ENCODE measurements at places on chromosomes 6 and 20. TPM values are rescaled to one million over a fixed set of nuclear protein-coding genes. Genes with fewer than 3 reads are reported as not detected.

Gene SCRT2
- total RNA-seq: 0.92 TPM

Gene TMEM244
- total RNA-seq: not detected

Gene SRSF6
- total RNA-seq: 58.4 TPM

Gene RAET1G
- not detected for total RNA-seq

Gene TRERF1
- total RNA-seq: 4.8 TPM

Gene GNAS-AS1
- total RNA-seq: 1.2 TPM

Gene DNMT3B
- total RNA-seq: 4.2 TPM

Gene OPRL1
- total RNA-seq: 33.4 TPM

Gene DEFB123
- not detected for total RNA-seq

Gene OOEP
- not detected for total RNA-seq

Gene MCHR2
- 1.6 TPM for total RNA-seq

Gene FOXA2
- total RNA-seq: 0.69 TPM

Gene SLC22A3
- total RNA-seq: 3.9 TPM

Gene FAM83D
- 4.8 TPM for total RNA-seq

Gene ARFGEF3
- total RNA-seq: 47.3 TPM

Gene MEP1A
- total RNA-seq: not detected

Gene TAF8
- total RNA-seq: 9.2 TPM

Gene DCDC2
- 6.7 TPM for total RNA-seq

Gene SLPI
- not detected for total RNA-seq

Gene VSX1
- 0.46 TPM for total RNA-seq

Gene C6orf15
- total RNA-seq: not detected

Gene ADGRB3
- 183 TPM for total RNA-seq

Gene KCNK5
- not detected for total RNA-seq

Gene PREX1
- 36.7 TPM for total RNA-seq

Gene CFB
- 3.2 TPM for total RNA-seq

Gene ENPP1
- total RNA-seq: 3.0 TPM

Gene SIM1
- 9.7 TPM for total RNA-seq

Gene EFCAB8
- not detected for total RNA-seq

Gene FAM162B
- 2.8 TPM for total RNA-seq

Gene NUS1
- 42.0 TPM for total RNA-seq

Gene CALHM6
- 8.5 TPM for total RNA-seq

Gene GSTA3
- total RNA-seq: 0.69 TPM

Gene SIRPD
- not detected for total RNA-seq

Gene UNC5CL
- total RNA-seq: 0.23 TPM

Gene DBNDD2
- 15.9 TPM for total RNA-seq

Gene THEMIS
- total RNA-seq: not detected

Gene BPIFA1
- total RNA-seq: not detected

Gene TNFRSF6B
- 1.6 TPM for total RNA-seq

Gene ZSCAN9
- total RNA-seq: 28.6 TPM

Gene KCNQ5
- total RNA-seq: 5.5 TPM

Gene RIPOR2
- 33.4 TPM for total RNA-seq

Gene THBD
- total RNA-seq: 1.8 TPM

Gene TTBK1
- total RNA-seq: 16.8 TPM

Gene VNN1
- total RNA-seq: not detected

Gene RPS6KA2
- 32.3 TPM for total RNA-seq

Gene MRAP2
- total RNA-seq: 30.4 TPM

Gene SLC17A9
- total RNA-seq: 0.23 TPM

Gene EPB41L2
- total RNA-seq: 67.8 TPM

Gene SHLD1
- total RNA-seq: 6.9 TPM

Gene EMILIN3
- 3.5 TPM for total RNA-seq

Gene HRH3
- total RNA-seq: 2.3 TPM

Gene FAM217A
- not detected for total RNA-seq

Gene APMAP
- 85.6 TPM for total RNA-seq

Gene PLEKHG1
- total RNA-seq: 13.8 TPM
